Caco-2 (cell line): ENCODE measurements at places on chromosomes 4 and X.

- H3K4me3 ChIP-seq, result no peak overlapping the region
- DNase-seq, result no peak
- no peak overlapping the region for H3K27ac ChIP-seq
These were observed 30.5 kb upstream of the BBS12 start for GRCh38 chr4:122701965-122702364.

DNA sequence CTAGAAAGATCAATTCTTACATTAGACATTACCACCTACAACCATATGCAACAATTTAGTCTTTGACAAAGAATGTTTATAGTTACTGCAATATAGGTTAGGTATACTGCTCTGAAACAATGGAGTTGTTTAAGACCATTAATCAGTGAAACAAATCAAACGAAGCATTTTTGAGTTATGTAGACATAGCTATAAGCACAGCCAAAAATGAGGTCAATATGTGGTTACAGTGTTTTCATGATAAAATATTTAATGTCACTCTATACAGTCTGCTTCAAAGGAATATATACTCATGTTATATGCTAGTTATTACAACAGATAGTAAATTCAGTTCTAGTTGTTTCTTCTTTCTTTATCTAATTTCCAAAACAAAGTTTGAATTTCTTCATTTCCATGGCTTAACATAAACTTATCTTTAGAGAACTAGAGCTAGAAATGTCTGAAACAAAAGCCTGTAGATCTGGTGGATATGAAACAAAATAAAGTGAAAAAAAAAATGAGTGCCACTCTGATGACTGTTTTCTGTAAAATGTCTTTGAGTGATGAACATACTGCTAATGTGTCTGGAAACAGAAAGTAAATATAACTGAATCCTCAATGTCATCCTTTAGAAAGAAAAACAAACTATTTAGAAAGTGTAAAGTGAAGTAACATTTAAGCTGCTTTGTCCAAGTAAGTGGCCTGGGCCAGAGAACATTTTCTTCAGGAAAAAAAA, 809.0 kb downstream of the FAT4 start:
- DNase-seq, result no peak
- no peak overlapping the region for H3K27ac ChIP-seq
- H3K4me1 ChIP-seq, result no peaks in the 10 kb centered on the region
- no peak overlapping the region for H3K4me3 ChIP-seq
- no peaks in the 10 kb centered on the region for H3K27me3 ChIP-seq

GRCh38 chr4:151287409-151287808, 10.4 kb downstream of the PRSS48 start:
- DNase-seq, result no peak
- no peak overlapping the region for H3K27ac ChIP-seq
- H3K4me1 ChIP-seq, result no peaks in the 10 kb centered on the region
- H3K27me3 ChIP-seq, result no peaks in the 10 kb centered on the region
- H3K4me3 ChIP-seq, result no peak overlapping the region

DNA sequence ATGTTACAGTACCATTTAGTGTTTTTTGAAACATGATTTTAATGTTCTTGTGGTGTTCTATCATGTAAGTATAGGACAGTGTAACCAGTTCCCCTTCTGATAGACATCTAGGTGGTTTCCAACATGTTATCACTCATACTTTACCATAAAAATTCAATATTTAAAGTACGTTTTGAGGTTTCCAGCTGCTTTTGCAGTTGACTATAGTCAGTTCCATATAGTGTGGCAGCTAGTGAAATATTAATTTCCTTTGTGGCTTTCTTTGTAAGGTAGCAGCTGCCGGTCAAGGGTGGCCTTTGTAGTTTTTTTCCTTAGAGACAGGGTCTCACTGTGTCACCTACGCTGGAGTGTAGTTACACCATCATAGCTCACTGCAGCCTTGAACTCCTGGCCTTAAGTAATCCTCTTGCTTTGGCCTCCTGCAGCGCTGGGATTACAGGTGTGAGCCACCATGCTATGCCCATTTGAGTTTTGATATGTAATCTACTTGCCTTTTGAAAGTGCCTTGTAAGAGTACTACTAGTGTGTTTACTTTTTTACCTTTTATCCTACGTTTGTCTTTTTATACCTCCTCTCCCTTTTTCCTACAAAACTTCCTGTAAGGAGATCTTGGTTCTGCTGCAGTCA, 63.0 kb downstream of the ARHGAP10 start:
- H3K27ac ChIP-seq, result no peak overlapping the region
- no peaks in the 10 kb centered on the region for H3K36me3 ChIP-seq
- no peaks in the 10 kb centered on the region for H3K27me3 ChIP-seq
- DNase-seq, result no peak
- H3K4me1 ChIP-seq, result peaks cover 36% of the 10 kb centered on the region

GRCh38 chr4:118756958-118757357, 71.8 kb downstream of the METTL14 start:
- 0 out of 2 replicates have a peak, but pooled peaks cover 3% of the 10 kb centered on the region for H3K4me1 ChIP-seq
- H3K27ac ChIP-seq, result no peak overlapping the region
- no peaks in the 10 kb centered on the region for H3K27me3 ChIP-seq
- no peak for DNase-seq
- H3K4me3 ChIP-seq, result no peak overlapping the region

- no peak overlapping the region for H3K4me3 ChIP-seq
- no peak overlapping the region for H3K27ac ChIP-seq
- no peaks in the 10 kb centered on the region for H3K27me3 ChIP-seq
- DNase-seq, result no peak
- no peaks in the 10 kb centered on the region for H3K36me3 ChIP-seq
These were observed 12.3 kb downstream of the NAT8L start for GRCh38 chr4:2071252-2071911.

GRCh38 chr4:150302553-150302952, 224.3 kb downstream of the DCLK2 start:
- no peak overlapping the region for H3K27ac ChIP-seq
- H3K27me3 ChIP-seq, result no peaks in the 10 kb centered on the region
- peak; percentile 46 for DNase-seq
- H3K36me3 ChIP-seq, result no peaks in the 10 kb centered on the region
- no peaks in the 10 kb centered on the region for H3K4me1 ChIP-seq
- no peak overlapping the region for H3K4me3 ChIP-seq

- H3K4me3 ChIP-seq, result no peak overlapping the region
- H3K27me3 ChIP-seq, result no peaks in the 10 kb centered on the region
- H3K27ac ChIP-seq, result no peak overlapping the region
- H3K4me1 ChIP-seq, result no peaks in the 10 kb centered on the region
- DNase-seq, result peak; percentile 11
- no peaks in the 10 kb centered on the region for H3K36me3 ChIP-seq
These were observed 251.8 kb upstream of the FTHL17 start for GRCh38 chrX:31323658-31324057.
